ENCODE measurements at places on chromosomes 4 and X.

DNA sequence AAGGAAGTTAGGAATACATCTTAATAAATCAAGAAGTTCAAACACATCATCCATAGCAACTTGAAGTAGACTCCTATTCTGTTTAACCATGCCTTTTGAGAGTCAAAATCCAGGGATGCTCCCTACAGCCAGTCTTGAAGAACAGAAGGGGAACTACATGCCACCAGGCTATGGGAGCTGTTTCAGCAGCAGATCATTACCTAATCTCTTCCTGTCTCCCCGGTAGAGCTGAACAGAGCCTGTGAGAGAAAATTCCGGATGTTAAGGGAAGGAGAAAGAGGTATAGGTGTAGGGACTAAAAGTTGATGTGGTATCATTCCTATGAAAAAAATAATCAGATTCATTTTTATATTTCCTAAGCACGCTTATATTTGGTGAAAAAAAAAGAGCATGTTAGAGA, 352.2 kb downstream of the SPRY1 start:
- DNase-seq: no peak

DNA sequence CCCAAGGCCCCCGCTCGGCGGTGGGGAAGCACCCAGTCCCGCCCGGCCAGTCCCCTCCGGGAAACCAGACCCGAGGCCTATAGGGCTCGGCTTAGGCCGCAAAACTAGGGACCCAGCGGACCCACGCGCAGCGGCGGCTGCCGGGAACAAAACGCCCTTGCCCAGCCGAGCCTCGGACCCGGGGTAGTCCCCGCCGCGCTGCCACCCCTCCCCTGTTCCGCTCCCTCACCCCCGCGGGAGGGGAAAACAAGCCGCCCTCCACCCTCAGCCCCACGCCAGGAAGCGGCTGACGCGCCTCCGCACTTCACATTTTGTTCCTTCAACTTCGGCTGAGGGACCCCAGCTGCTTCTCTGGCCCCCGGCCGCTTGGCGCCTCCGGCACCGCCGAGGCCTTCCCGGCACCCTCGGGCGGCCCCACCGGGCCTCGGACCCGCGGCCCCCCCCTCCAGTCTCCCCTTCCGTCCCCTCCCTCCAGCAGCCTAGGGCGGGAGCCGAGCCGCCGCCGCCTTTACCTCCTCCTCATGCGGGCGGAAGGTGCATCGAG, 694 bp downstream of the PDS5A start:
- peak; percentile 89 for DNase-seq

DNA sequence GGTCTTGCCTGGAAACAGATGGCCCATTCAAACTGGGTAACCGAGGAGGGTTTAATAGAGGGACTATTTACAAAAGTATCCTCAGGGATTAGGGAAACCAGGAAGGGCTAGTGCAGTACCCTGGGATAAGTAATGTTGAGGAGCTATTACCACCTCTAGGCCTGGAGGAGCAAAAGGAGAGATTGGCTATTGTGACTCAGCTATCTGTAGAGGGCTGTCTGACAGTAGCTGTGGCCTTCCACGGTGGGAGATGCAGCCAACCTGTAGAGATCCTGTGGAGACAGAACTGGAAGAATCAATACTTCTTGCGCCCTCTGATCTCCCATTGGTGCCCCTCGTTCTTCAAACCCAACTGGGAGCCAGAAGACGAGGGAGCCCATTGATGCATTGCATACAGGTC, 34.1 kb upstream of the RPS6KA3 start:
- DNase-seq: no peak

DNA sequence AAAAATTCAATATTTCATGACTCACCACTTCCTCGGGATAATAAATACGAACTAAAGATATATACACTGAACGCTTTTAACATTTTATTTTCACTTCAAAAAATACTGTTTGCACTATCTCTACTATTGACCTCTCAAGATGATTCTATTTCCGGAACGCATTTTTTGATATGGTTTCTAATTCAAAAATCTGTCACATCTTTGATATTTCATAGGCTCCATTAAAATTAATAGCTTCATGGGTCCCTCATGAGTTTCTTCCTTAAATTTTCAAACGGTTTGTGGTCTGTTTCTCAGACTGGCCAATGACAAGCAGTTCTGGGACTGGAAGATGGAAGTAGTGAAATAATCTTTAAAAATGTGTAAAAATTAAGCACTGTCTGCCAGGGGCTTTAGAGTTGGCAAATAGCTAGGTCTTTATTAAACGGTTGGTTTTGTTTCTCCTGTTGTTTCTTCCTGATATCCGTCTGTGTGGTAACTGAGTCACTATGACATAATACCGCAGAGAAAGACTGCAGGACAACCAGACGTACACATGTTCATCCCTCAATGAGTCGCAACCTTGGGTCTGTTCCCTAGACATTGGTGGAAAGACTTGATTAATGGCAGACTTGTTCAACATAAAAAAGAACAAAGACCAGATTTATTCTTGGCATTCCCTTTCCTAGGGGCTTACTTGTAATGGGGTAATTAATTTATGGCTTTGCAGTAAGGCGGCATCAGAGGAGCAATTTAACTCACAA, 133.8 kb downstream of the PALLD start:
- peak; percentile 91 for DNase-seq

DNA sequence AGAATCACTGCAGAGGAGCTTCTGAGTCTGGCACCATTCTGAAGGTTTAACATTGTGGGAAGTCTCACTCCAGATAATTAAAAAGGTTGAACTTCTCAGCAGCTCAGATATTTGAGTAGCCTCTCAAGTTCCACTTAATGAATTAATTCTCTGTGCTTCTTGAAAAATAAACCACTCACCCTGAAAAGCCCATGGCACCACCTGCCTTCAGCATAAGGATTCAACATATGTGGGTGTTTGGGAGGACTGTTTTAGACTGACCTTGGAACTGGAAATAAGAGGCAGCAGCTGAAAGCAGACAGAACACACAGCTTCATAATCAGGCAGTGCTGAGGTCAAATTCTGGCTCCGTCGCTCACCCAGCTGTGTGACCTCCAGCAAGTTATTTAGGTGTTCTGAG, 100.6 kb downstream of the KCNIP4 start:
- no peak for DNase-seq

- DNase-seq: no peak
These were observed 40.2 kb downstream of the STK26 start for GRCh38 chrX:132063334-132063733.

GRCh38 chr4:186024637-186025407, 44.1 kb upstream of the TLR3 start:
- DNase-seq: no peak

- no peak for DNase-seq
These were observed 112.9 kb upstream of the NKX1-1 start for GRCh38 chr4:1518997-1519700.

GRCh38 chr4:43987331-43987944, 461.2 kb downstream of the KCTD8 start:
- no peak for DNase-seq
